Stimulated activated naive CD4-positive, alpha-beta T cell (primary cell): ENCODE measurements at places on chromosomes 4 and X.

GRCh38 chr4:94813221-94813620 is 55.5 kb downstream of the BMPR1B start:
- no peak for DNase-seq

DNA sequence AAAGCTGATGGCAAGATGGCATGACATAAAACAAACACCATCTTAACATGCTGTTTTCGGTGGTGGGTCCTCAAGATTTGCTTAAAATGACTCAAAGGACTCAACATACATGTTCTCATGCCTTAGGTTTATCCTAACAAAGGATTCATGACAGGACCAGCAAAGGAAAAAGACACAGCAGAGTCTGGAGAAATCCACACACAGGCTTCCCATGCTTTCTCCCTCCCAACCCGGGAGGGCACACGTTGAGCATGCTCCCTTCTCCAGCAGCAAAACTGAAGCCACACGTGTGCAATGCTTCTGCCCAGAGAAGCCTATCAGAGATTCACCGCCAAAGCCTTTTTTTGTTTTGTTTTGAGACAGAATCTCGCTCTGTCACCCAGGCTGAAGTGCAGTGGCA is 39.9 kb downstream of the SAT1 start:
- no peak for DNase-seq

DNA sequence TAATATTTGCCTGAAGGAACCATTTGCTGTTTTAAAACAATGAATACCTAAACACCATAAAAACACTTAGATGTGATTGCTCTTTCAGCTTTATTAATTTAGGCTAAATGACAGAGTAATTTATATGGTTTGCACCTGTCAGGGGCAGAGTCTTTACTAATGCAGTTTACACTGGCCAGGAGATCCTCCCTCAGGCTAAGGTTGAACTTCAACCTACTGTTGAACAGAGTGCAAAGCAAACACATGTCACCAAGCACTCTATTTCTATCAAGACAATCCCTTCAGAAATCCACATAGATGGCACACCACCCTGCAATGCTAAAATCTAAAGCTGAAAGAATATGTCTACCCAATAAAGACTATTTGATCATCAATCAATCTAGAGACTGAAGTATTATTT is 147.3 kb downstream of the KLHL13 start:
- DNase-seq = no peak

GRCh38 chr4:38084877-38085711 is 124.9 kb downstream of the PTTG2 start:
- no peak for DNase-seq

DNA sequence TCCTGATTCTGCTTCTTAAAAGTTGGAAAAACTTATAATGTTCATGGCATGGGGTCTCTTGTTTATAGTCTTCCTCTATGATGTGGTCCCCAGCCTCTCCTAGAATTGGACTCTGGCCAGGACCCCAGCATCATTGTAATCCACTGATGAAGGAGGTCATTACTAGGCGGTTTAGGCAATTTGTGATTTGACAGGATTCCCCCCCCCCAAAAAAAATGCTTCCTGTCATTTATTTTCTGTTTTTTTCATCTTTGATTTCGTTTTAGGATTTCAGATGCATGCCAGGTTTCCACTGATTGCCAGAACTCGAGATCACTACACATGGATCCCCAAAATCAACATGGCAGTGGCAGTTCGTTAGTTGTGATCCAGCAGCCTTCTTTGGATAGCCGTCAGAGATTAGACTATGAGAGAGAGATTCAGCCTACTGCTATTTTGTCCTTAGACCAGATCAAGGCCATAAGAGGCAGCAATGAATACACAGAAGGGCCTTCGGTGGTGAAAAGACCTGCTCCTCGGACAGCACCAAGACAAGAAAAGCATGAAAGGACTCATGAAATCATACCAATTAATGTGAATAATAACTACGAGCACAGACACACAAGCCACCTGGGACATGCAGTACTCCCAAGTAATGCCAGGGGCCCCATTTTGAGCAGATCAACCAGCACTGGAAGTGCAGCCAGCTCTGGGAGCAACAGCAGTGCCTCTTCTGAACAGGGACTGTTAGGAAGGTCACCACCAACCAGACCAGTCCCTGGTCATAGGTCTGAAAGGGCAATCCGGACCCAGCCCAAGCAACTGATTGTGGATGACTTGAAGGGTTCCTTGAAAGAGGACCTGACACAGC is 4.9 kb downstream of the SPRY1 start:
- no peak for DNase-seq

GRCh38 chr4:26878794-26879391 is 18.3 kb downstream of the STIM2 start:
- no peak for DNase-seq

DNA sequence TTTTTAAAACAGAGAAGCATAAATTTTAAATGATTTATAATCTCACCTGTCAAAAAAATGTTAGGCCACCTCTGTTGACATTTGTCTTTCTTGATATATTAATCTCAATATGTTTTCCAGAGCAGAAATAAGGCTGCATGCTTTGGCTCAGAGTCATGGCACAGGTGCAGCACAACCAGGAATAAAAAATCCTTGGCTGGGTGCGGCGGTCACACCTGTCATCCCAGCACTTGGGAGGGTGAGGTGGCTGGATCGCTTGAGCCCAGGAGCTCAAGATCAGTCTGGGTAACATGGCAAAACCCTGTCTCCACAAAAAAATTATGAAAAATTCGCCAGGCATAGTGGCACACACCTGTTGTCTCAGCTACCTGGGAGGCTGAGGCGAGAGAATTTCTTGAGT is 18.1 kb downstream of the CPLX1 start:
- no peak for DNase-seq

GRCh38 chr4:184744236-184744635 is 10.3 kb upstream of the CENPU start:
- DNase-seq = no peak

DNA sequence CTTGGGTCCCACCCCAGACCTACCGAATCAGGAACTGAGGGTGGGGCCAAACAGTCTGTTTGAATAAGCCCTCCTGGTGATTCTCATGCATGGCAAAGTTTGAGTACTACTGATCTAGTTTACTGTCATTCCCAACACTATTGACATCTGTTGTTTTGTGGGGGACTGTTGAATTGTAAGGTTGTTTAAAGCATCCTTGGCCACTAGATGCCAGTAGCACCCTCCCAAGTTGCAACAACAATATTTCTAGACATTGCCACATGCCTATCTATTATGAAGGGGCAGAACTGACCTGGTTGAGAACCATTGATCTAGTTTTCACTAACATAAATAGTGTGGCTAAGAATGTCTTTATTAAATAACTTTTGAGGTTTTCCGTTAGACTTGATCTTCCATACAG is 15.1 kb downstream of the TAF9B start:
- no peak for DNase-seq
